ENCODE measurements at places on chromosomes 4 and X. TPM values are rescaled to one million over a fixed set of nuclear protein-coding genes. Genes with fewer than 3 reads are reported as not detected.

The USP26 gene
- total RNA-seq, result not detected

The TLR2 gene
- total RNA-seq, result 13.3 TPM

The ETDB gene
- not detected for total RNA-seq

The SSX4B gene
- not detected for total RNA-seq

The MTCP1 gene
- total RNA-seq, result 11.7 TPM

The RPS3A gene
- 2,970 TPM for total RNA-seq

The SYAP1 gene
- total RNA-seq, result 29.9 TPM

The TLR3 gene
- total RNA-seq, result 20.4 TPM

The ENPP6 gene
- 1.9 TPM for total RNA-seq

The NOX1 gene
- 1.3 TPM for total RNA-seq

The TRIM60 gene
- not detected for total RNA-seq
